Muscle of back (tissue), 13 donors: ENCODE measurements at places on chromosomes 2 and 18. TPM values are rescaled to one million over a fixed set of nuclear protein-coding genes. Genes with fewer than 3 reads are reported as not detected.

DNA sequence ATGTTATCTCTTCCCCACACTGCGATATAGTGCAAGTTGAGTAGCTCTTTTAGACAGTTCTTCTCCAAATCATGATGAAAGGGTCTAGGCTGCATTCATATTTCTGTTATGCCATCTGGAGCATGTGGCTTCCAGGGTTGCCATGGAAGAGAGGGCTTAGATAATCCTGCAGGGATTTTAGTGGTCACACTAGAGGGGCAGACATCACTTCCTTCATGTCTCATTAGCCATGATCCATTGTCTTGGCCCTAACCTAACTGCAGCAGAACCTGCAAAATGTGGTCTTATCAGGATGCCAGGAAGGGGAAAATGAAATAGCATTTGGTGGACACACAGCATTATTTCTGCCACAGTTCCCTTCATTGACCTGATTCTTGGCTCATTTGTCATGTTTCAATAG is 83.1 kb downstream of the ADAM23 start:
- no peak for DNase-seq

The FAM124B gene
- 9.4 TPM for polyA plus RNA-seq

DNA sequence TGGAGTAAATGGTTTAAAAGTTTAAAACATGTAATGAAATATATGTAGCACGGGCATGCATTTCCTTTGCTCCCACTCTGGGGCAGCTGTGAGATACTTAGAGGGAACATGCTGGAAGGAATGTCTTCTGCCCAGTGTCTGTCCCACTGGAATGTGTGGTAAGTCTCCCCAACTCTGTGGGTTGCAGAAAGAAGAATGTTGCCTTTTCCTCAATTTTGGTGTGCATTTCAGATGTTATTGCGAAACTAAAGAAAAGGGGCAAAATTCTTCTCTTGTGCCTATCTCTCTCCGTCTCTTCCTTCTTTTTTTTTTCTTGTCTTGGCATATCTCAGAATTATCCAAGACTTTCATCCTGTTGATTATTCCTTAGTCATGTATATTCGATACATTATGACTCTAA is 201.1 kb downstream of the SH3RF3 start:
- DNase-seq: no peak

- DNase-seq: peak; percentile 71
Observed at GRCh38 chr18:376311-376710, 108.5 kb upstream of the THOC1 start.

- DNase-seq: no peak
Observed at GRCh38 chr2:203399031-203399430, 70.8 kb downstream of the ABI2 start.

The GPR55 gene
- 0.14 TPM for polyA plus RNA-seq

DNA sequence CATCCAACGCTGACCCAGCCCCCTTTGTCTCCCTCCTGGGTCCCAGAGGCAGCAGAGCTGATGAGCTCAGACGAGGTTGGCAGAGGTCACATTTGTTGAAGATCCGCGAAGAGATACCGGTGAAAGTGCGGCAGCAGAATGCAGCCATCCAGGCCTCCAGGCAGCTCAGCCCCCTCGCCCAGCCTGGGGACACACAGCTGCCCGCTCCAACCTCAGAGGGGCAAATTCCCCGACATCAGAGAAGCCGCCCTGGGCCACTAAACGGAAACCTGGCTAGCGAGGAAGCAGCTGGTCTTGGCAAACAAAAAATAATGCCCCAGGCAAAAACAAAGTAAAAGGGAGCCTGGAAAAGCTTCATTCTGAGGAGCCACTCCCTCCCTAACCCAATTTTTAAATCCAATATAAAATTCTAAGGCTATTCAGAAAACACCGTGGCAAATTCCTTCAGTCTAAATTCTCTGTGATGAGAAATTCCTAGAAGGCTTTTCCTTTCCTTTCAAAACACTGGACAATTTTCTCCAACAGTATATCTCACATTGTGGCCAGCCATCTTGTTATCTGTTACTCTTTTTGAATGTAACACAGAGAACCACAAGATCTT is 262.4 kb downstream of the SS18 start:
- DNase-seq: peak; percentile 10

The HOXD13 gene
- not detected for polyA plus RNA-seq

DNA sequence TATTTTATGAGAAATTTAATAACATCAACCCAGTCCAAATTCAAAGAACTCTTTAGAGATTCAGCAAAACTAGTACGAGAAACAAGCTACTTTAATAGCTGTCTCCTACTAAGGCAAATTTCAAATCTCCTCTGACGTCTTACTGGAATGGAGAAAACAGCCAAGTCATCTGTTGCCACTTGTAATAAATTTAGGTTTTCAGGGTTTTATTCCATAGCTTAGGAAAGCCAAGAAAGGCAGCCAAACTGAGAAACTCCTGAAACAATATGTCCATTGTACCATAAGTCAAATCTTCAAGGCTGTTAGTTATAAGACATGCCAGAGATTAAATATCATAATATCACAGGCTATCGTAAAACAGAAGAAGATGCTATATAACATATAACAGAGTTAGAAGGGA is 524.6 kb upstream of the SETBP1 start:
- peak; percentile 59 for DNase-seq
